Activated T-helper 2 cell treated with anti-CD3 and anti-CD28 coated beads, Interferon-gamma antibody, Interleukin-2, Interleukin-4, amounts not matched to agents 10 μg/mL and 5 μg/mL and 100 μg/mL, durations not matched to agents 14 hours and 24 hours and 36 hours (primary cell): ENCODE measurements at places on chromosomes 5 and 9. TPM values are rescaled to one million over a fixed set of nuclear protein-coding genes. Genes with fewer than 3 reads are reported as not detected.

DNA sequence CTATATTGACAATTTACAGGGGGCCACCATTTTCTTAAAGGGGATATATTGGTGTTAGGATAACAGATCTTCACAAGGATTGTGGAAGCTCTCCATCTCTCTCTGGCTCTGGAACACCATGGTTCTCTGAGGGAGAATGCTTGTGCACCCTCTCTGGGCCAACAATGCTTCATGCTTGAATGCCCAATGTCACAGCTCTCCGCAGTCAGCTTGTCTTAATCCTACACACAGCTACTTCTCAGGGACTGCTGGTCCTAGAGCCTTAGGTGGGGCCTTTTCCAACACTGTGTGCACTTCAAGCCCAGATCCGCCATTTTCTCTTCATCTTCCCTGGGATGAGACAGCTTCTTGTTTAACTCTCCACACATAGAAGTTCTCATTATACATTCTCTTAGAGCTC, 6.9 kb upstream of the PDLIM4 start:
- no peak for DNase-seq

DNA sequence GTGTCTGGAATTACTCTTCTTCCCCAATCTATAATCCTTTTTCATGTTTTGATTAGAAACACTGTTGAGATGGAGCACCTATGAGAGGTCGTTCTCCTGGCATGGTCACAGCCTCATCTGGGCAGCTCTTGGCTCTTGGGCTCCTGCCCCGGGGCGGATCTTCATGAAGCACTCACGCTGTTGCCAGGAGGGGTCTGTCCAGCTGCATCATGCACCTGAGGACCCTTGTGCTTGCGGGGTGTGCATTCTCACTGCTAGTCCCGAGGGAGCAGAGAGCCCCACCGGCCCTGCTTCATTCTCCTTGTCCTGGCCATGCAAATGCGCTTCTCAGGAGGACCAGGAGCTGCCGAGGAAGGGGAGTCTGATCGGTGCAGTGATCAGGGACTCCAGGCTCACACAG, 117.6 kb upstream of the S1PR3 start:
- no peak for DNase-seq

GRCh38 chr9:19252174-19252884, 21.8 kb downstream of the DENND4C start:
- DNase-seq: no peak

DNA sequence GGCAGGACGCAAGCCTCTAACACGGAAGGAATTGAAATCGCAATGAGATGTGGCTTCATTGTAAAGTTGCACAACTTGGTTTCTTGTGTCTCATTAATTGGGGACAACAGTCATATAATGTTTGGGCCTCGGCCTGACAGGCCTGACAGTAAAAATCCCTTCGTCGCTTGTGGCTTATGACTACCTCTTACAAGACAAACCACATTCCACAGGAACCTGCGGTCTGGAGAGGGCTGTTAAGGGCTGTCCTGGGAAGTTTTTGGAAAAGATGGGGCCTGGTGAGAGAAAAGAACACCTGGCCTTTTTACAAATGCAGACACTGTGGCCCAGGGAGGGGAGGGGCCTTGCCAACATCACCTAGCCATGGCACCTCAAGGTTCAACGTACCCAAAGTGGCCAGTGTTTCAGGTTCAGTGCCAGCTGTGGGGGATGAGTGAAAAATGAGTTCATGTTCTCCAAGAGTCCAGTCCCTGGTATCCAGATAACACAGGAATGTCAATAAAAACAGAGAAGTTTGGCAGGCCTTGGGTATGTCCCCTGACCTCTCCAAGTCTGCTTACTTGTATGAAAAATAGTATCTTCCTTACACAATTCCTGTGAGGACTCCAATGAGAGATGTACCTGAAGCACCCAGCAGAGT, 22.2 kb downstream of the SHB start:
- DNase-seq: no peak

CD72 gene
- 11.3 and 11.4 TPM in 2 replicates for total RNA-seq
